Activated T-helper 1 cell treated with Interleukin-2 at 50 U/mL for 16 hours (primary cell): ENCODE measurements at places on chromosomes 4 and X.

GRCh38 chr4:60868232-60868960, 331.7 kb upstream of the ADGRL3 start:
- DNase-seq: no peak

GRCh38 chrX:24294619-24295018, 19.2 kb downstream of the SUPT20HL2 start:
- DNase-seq: no peak

DNA sequence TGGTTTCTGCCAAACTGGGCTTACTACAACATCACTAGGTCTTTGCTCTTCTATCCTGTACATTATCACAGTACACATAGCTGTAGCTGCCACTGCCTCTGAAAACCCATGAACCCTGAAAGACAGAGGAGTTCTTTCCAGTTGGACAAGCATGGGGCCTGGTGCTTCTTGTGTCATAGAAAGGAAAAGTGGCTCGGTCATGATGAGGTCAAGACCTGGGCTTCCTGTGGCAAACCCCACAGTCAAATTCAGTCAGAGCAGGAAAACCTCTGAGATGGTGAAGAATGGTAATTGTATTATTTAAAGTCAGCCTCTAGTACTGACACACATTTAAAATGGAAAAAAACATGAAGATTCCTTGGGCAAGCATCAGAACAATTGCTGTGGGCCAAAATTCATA, 133.3 kb upstream of the PRPS2 start:
- no peak for DNase-seq

DNA sequence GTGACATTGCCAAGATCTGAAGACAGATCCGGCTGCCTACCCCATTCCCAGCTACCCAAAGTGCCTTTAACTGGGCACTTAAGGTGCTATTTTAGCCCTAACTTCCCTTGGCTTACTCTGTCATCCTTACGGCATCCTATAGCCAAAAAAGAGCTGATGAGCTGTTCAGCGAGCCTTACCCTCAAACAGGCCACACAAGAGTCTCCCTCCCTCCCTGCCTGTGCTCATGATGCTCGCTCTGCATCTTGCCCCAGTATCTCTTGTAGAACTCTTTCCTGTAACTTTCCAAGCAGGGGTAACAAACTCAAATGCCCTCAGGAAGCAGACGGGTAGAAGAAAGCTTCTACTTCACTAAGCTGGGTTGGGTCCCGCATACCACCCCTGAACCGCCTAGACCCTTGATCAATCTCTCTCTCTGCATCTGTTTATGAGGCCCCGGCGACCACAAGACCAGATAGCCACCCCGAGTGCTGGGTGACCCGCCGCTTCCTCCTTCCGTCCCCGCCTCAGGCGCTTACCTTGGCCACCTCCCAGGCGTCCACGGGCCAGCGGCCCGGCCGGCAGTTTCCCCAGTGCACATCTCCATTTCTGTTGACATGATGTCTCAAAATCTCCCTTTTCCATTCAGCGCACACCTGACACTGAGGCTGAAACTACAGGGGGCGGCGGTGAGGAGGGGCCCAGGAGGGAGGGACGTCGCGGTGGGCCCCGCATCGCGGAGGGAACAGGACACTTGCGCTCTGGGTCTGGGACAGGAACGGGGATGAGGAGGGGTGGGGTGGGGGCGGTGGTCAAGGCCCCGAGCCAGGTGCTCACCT, 663 bp downstream of the CXorf38 start:
- DNase-seq: peak; percentile 5

DNA sequence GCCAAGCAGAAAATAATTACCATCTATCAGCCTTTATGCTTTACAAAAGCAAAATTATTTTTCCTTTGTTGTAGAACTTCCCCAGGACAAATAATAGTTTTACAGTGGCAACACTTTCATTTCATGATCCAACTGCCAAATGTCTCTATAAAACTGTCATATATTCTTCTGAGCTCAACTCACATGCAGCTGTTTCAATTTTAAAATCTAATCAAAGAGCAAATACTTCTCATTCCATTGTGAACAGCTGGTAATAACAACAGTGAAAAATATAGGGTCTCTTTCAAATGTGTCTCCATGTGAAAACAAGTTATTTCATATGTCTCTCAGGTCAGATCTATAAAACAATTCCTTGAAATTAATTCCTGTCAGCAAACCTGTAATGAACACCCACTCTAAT, 270.6 kb upstream of the SLC7A11 start:
- DNase-seq: no peak

DNA sequence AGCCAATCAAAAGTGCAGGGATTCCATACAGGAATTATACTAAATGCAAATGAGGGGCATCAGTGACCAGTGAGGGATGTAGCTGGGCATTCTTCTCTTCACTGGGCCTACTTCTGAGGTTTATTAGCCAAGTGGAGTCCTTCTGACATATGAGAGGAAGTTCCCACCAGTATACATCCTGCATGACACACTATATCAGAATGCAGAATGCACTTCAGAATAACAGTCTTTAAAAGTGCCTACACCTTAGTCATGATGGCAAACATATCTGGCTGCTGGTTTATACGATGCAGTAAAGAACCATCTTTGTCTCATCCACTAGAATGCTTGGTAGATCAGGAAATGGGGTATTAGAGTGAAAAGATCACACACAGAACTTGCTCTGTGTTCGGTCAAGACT, 180.3 kb upstream of the PPARGC1A start:
- DNase-seq: no peak

GRCh38 chrX:43644124-43644701, 11.9 kb upstream of the MAOA start:
- no peak for DNase-seq

DNA sequence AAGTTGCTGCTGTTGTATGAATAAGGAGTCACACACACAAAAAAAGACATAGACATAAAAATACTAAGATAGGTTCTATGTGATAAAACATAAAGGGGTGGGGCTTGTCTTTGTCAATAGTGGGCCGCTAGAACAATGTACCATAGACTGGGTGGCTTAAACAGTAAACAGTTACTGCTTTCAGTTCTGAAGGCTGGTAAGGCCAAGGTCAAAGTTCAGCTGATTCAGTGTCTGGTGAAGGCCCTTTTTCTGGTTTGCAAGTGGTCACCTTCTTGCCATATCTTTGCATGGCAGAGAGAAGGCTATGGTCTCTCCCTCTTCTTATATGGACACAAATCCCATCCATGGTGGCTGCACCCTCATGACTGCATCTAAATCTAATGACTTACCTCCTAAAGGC, 1980.7 kb downstream of the PCDH7 start:
- no peak for DNase-seq

DNA sequence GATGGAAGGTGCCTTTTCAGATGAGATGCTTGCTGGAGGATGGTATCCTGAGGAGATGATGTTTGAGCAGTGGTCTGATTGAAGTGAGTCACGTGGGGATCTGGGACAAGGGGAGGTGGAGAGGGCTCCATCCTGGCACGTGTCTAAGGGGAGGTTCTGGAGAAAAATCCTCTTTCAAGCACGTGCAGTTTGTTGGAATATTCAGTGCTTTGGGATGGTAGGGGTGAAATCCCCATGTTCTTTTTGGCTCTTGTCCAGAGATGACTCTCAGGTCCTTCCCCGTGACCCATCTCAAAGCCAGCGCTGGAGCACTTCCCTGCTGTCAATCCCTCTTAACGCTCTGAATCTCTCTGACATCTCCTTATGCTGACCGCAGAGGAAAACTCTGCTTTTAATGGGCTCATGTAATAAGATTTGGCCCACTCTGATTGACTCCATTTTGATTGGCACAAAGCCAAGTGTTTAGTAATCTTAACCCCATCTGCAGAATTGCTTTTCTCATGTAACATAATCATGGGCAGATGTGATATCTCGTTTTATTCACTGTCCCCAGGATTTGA, 10.8 kb upstream of the KLKB1 start:
- DNase-seq: no peak

- no peak for DNase-seq
Observed at GRCh38 chrX:39808471-39808917, 289.3 kb downstream of the BCOR start.

DNA sequence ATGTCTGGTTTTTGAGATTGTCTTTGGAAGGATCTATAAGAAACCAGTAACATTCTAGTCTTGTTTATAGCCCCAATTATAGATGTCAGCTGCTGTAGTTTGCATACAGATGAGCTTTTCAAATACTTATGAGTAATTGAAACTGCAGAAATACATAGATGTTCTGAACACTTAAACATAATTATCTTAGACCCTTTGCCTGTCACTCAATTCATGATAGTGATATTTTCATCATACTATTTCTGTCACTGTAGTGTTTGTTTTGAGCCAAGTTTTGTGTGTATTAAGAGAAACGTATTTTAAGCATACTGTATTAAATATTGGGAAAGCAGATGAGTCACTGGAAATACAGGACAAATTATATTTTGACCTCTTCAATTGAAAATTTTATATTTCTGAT, 69.8 kb upstream of the SMARCA5 start:
- no peak for DNase-seq
